ENCODE measurements at places on chromosomes 12 and 14.
A peak's percentile ranks its signal among the peaks of the same experiment; 100 is the strongest.

- peak; percentile 83 for DNase-seq
Observed at GRCh38 chr12:89019439-89020120, 332.7 kb downstream of the DUSP6 start.

DNA sequence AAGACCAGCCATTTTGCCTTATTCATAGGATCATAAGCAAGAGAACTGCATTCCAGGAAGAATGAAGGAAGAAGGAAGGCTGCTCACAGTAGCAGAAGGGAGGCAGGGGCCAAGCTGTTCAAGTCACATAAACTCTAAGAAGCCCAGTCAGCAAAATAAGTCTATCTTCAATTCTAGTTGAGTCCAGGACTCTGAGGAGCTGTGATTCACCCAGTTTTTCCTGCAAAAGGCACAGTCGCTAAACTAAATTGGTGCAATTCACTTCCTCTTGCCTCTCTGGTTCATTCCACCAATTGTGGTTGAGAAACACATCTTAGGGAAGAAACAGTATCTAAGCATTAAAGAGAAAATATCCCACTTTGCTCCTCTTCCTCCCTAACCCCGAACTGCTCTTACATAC, 9.8 kb downstream of the ZNF641 start:
- no peak for DNase-seq

DNA sequence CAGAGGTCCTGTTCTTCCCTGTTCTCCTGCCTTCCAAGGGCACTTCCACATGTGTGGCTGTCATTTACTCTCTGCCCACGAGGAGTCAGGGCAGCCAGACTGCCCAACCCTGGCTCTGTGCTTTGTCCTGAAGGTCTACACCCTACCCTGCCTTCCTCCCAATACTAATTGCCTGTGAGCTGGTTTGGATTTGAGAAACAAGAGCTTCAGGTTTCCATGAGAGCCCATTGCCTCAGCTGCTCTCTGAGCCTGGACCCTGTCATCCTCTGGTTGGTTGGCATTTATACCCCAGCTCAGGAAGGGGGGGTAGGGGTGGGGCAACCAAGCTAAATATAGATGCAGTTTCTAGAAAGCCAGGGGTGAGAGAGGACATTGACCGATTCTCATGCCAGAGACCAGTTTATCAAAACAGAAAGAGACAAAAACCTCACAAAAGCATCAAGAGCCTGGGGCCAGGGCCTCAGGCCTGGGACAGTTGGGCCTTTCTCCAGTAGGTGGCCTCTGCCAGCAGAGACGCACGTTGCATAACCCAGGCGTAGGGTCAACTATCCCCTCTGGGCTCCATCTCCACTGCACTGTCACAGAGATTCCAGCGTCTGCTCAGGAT, 34.5 kb downstream of the VDR start:
- DNase-seq, result no peak

GRCh38 chr14:71629765-71630492, 302.3 kb upstream of the RGS6 start:
- DNase-seq, result no peak

GRCh38 chr12:70427611-70428010, 61.5 kb downstream of the KCNMB4 start:
- no peak for DNase-seq

DNA sequence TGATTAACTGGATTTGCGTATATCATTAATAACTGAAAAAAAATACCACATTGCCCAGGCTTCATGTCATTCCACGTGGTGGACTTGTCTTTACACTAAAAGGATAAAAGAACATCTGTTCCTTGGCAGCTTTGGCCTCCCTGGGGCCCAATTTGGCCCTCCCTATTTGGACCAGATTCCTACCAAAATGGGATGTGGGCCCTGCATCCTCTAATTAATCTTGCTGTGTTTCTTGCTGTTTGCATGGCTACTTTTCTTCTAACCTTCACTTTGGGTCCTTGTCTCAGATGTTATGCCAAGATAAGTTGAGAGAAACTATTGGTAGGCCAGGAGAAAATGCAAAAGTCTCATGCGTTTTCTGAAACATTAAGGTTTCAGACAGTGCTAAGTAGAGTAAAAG, 57.5 kb downstream of the PTHLH start:
- DNase-seq, result peak; percentile 48
